ENCODE measurements at places on chromosomes 3 and 15. TPM values are rescaled to one million over a fixed set of nuclear protein-coding genes. Genes with fewer than 3 reads are reported as not detected.
A peak's percentile ranks its signal among the peaks of the same experiment; 100 is the strongest.

ITIH1 gene
- total RNA-seq = not detected

MYO5C gene
- total RNA-seq = 0.66 TPM

ASB14 gene
- total RNA-seq = not detected

ZBED2 gene
- total RNA-seq = not detected

COLQ gene
- 4.8 TPM for total RNA-seq

CCDC80 gene
- 0.86 TPM for total RNA-seq

- peaks cover 3% of the 10 kb centered on the region for H3K4me1 ChIP-seq
- no peak overlapping the region for H3K4me3 ChIP-seq
- peak; percentile 86 for DNase-seq
- H3K27me3 ChIP-seq = peaks cover 4% of the 10 kb centered on the region
- H3K27ac ChIP-seq = no peak overlapping the region
Observed at GRCh38 chr15:78739996-78740903, 71.0 kb downstream of the ADAMTS7 start.

DNA sequence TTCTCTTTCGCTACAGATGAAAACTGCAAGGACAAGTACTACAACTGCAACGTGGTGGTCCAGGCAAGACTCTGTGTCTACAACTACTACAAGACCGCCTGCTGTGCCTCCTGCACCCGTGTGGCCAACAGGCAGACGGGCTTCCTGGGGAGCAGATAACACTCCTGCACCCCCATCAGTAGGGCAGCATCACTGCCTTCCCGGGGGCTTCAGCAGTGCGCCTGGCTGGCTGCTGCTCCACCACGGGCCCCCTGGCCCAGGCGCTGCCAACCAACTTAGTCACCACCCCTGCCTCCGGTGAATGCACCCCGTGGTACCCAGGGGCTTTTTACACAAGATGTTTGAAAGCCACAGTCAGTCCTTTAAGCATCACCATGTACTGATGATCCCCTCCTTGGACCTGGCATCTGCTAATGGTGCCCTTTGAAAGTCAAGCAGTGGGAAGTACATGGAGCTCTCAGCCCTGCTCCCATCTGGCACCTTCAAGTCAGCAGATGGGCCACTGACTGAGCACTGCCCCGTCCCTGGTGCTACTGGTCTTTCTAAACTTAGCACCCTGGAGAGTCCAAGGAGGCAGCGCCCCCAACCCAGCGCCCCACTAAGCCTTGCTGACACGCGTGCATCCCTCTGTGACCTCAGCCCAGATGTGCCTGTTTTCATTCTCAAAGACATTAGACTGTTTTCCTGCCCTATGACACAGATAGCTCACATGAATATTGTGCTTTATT lies 33.0 kb upstream of the NR2E3 start:
- peak; percentile 34 for DNase-seq
- peak overlapping the region; percentile 30 for H3K4me3 ChIP-seq
- H3K4me1 ChIP-seq = peaks cover 45% of the 10 kb centered on the region
- peak overlapping the region; percentile 7 for H3K27ac ChIP-seq
- peaks cover 2% of the 10 kb centered on the region for H3K27me3 ChIP-seq

DNA sequence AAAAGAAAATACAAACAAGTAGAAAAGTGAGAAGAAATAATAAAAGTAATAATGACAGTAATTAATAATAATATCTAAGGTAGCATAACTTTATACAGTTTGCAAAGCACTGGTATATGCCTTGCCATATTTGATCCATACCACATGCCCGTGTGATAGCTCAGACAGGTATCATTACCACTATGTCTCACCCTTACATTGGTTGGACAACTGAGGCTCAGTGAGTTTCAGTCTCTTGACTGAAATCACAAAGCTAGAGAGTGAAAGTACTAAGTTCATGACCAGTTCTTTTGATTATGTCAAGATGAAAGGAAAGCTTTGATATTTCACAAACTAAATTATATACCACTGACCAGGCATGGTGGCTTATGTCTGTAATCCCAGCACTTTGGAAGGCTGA lies 408.9 kb downstream of the GAP43 start:
- peaks cover 61% of the 10 kb centered on the region for H3K4me1 ChIP-seq
- no peak overlapping the region for H3K4me3 ChIP-seq
- no peak for DNase-seq

- H3K27ac ChIP-seq = no peak overlapping the region
- peaks cover 3% of the 10 kb centered on the region for H3K27me3 ChIP-seq
- no peaks in the 10 kb centered on the region for H3K36me3 ChIP-seq
- DNase-seq = no peak
- no peaks in the 10 kb centered on the region for H3K4me1 ChIP-seq
Observed at GRCh38 chr3:106840319-106840718, 536.9 kb upstream of the CCDC54 start.

DNA sequence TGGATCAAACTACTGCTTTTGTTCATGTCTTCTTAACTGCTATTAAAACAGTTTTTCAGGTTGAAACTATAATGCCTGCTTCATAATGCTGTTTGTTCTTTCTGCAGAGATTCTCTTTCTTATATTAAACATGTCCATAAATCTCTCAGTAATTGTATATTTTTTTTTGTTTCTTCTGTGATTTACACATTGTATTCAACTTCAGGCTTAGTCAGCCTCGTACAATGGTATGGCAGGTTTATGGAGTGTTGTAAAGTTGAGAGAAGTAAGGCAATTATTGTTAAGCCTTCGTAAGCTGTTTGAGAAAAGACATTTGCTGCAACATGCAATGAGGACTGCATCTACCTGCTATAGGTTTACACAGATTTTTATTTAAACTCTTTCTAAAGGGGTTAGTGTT lies 977.1 kb downstream of the DIPK2A start:
- peaks cover 2% of the 10 kb centered on the region for H3K27me3 ChIP-seq
- H3K36me3 ChIP-seq = peaks cover 9% of the 10 kb centered on the region
- H3K4me3 ChIP-seq = no peak overlapping the region
- H3K27ac ChIP-seq = no peak overlapping the region

- H3K4me1 ChIP-seq = peaks cover 2% of the 10 kb centered on the region
Observed at GRCh38 chr3:42535981-42536784, 33.7 kb downstream of the VIPR1 start.

GRCh38 chr15:47505712-47506328 lies 211.5 kb upstream of the SEMA6D start:
- no peak overlapping the region for H3K4me3 ChIP-seq
- H3K27me3 ChIP-seq = peaks cover 10% of the 10 kb centered on the region
- peaks cover 18% of the 10 kb centered on the region for H3K36me3 ChIP-seq
- H3K4me1 ChIP-seq = peaks cover 64% of the 10 kb centered on the region
- peak overlapping the region; percentile 89 for H3K27ac ChIP-seq
- no peak for DNase-seq

DNA sequence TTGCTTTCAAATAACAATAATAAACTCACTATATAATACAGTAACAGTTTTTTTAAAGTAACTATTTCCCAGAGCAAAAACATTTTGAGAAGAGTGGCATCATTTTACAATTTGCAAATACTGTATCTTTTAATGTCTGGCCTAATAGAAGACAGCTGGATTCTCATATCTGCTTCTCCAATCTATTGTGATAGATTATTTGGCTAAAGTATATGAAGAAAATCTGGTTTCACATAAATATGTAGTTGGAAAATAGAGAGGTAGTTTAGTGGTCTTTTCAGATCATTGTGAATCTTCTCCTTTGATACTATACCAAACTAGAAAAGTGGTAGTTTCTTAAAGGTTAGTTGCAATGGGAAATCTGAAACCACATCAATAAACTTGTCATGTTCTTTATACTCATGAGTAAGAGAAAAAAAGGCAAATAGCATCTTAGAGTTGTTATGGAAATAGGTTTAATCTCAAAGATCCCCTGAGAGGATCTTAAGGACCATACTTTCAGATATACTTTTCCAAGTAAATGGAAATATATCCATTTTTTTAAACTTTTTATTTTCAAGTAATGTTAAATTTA lies 124.8 kb upstream of the NR2E3 start:
- no peak overlapping the region for H3K4me3 ChIP-seq
- H3K27ac ChIP-seq = no peak overlapping the region
- peaks cover 6% of the 10 kb centered on the region for H3K36me3 ChIP-seq

DNA sequence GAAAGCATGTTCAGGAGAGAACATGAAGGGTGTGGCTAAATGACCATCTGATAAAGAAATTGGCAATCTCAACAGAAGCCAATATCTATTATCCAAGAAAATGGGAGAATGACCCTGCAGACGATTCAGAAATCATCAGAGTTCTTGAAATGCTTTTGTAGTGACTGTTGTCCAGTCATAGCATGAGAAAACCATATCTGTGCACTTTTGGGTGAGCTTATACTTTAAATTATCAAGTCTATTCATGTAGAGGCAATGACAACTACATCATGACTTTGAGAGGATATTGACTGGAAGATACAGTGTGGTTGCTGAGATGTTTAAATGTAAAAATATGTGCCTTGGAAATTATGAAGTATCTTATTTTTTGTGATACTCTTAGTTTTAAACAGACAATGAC lies 57.6 kb upstream of the AZI2 start:
- no peaks in the 10 kb centered on the region for H3K36me3 ChIP-seq
- H3K27me3 ChIP-seq = no peaks in the 10 kb centered on the region
- H3K4me1 ChIP-seq = no peaks in the 10 kb centered on the region
- no peak for DNase-seq
- H3K4me3 ChIP-seq = no peak overlapping the region

DNA sequence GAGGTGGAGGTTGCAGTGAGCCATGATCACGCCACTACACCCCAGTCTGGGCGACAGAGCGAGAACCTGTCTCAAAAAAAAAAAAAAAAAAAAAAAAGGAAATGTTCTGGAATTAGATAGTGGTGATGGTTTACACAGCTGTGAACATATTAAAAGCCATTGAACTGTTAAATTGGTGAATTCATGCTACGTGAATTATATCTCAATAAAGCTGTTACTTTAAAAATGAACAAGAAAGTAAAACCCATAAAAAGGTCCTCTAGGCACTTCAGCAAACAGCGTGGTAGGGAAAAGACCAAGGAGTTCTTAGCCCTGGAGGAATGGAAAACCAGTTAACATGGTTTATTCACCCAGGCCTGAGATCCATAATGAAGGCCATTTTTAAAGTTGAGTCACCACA lies 180.1 kb downstream of the ATG7 start:
- no peaks in the 10 kb centered on the region for H3K27me3 ChIP-seq
- no peak for DNase-seq
- no peak overlapping the region for H3K27ac ChIP-seq
- peaks cover 13% of the 10 kb centered on the region for H3K4me1 ChIP-seq

DNA sequence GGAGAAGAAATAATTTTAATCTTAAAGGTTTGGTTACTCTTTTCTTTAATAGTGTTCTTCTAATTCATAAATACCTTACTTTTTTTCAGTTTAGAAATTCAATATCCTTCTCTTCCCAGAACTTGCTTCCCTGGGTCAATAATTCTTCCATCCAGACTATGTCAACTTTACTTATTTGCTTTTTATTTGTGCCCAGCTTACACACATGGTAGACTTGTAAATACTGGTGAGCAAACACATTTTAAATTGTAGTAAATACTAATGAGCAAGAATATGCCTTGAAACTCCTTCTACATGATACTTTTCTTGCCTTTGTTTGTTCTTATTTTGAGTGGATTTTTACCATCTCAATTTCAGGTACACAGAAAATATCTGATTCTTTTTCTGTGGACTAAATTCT lies 33.7 kb downstream of the SST start:
- H3K4me3 ChIP-seq = no peak overlapping the region
- H3K27ac ChIP-seq = no peak overlapping the region
- peaks cover 5% of the 10 kb centered on the region for H3K4me1 ChIP-seq
- H3K27me3 ChIP-seq = no peaks in the 10 kb centered on the region
- H3K36me3 ChIP-seq = peaks cover 6% of the 10 kb centered on the region

DNA sequence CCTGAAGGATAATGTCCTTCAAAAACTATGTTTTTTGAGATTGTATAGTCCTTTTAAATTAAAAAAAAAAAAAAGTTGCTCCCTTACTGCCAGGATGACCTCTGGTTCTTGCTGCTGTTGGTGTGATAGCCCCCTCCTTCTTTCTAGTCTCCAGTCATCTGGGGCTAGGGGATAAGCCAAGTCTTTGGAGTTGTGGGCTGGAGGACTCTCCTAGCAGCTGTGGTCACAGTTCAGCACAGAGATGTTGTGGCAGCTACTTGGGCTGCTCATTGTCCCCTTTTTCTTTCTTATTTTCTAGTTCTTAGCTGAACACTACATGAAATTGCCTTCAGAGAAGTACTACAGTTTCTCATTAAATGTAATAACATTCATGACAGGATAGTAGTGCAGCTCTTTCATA lies 39.2 kb upstream of the APH1B start:
- no peak overlapping the region for H3K27ac ChIP-seq
- peaks cover 12% of the 10 kb centered on the region for H3K4me1 ChIP-seq
- H3K27me3 ChIP-seq = no peaks in the 10 kb centered on the region
- peaks cover 5% of the 10 kb centered on the region for H3K36me3 ChIP-seq
- no peak for DNase-seq
- no peak overlapping the region for H3K4me3 ChIP-seq

GRCh38 chr3:128198313-128198712 lies 45.0 kb downstream of the EEFSEC start:
- DNase-seq = no peak
- H3K4me1 ChIP-seq = peaks cover 13% of the 10 kb centered on the region
- no peak overlapping the region for H3K4me3 ChIP-seq
- H3K27me3 ChIP-seq = peaks cover 2% of the 10 kb centered on the region

- H3K4me1 ChIP-seq = no peaks in the 10 kb centered on the region
- no peak overlapping the region for H3K27ac ChIP-seq
- H3K36me3 ChIP-seq = peaks cover 8% of the 10 kb centered on the region
- H3K27me3 ChIP-seq = no peaks in the 10 kb centered on the region
Observed at GRCh38 chr3:27462228-27462627, 22.0 kb downstream of the SLC4A7 start.
